ELR (cell line): ENCODE measurements at places on chromosomes 6 and 20.

GRCh38 chr20:41476446-41476845 is 109.8 kb upstream of the EMILIN3 start:
- DNase-seq: no peak

DNA sequence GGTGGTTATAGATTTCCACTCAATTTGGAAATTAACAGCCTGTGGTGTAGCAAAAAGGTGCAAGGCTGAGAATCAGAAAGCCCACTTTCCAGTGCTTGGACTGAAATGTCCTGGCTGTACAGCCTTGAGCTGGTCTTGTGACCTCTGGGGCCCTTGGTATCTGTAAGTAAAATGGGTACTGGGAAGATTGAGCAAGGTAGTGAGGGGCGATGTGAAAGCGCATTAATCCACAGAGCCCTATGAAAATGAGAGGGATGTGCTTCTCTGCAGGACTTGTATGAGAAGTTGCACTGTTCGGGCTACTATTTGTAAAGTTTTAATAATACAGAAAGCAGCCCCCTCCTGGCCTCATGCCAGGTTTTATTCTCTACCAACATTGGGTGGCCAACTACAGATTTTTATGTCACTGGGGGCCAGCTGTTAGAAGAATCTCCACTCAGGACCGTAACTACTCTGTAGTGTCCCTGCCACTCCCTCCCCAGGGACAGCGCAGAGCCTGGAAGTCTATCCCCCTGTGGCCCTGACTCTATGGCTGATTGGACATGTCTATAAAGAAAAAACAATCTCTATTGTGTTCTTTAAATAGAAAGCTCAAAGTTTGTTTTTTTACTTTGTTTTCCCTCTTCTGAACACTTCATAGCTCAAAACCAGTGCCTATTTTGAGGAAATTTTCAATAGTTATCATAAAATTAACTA is 254.7 kb upstream of the TAB2 start:
- no peak for DNase-seq

- DNase-seq: no peak
These were observed 141.1 kb upstream of the CITED2 start for GRCh38 chr6:139515511-139515910.

DNA sequence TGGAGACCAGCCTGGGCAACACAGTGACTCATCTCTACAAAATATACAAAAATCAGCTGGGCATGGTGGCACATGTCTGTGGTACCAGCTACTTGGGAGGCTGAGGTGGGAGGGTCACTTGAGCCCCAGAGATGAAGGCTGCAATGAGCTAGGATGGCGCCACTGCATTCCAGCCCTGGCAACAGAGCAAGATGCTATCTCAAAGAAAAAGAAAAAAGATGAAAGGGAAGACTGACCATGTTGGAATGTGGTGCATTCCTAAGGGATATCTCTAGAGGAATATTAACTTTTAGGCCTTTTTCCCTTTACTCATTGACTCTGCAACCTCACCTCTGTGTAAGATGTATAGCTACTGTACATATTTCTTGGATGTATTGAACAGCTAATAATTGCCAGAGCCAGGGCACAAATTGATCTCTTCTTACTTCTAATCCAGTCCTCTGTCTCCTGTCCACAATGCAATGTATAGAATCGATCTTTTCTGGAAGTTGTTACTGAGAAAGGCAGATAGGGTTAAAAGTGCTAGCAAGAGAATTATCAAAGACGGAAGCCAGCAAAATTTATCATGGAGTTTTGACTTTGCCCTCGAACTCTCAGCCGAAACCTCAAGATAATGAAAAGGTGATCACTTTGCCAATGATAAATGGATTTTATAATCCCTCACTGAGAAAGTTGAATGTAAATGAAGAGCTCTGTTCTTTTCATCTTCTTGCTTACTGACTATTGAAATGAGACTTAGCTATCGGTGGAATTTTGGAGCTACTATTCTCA is 46.3 kb downstream of the GCNT2 start:
- peak; percentile 22 for DNase-seq

DNA sequence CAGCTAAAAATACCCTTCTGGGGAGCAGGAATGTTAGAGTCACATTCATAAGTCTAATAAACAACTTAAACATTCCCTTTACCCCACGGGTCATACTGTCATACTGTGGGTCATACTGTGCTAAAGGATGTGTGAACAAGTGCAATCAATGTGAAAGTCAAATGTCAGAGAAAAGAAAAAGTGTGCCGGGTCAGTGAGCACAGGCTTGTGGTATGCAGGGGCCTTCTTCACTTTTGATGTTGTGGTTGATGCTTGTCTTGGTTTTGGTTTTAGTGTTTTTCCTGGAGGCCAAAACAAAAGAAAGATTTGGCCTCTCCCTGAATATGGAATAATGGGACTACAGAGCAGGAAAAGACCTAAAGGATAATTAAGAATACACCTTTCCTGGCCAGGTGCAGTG is 267.9 kb upstream of the PLN start:
- no peak for DNase-seq

- DNase-seq: no peak
These were observed 212.6 kb upstream of the RSPO3 start for GRCh38 chr6:126905917-126906316.

DNA sequence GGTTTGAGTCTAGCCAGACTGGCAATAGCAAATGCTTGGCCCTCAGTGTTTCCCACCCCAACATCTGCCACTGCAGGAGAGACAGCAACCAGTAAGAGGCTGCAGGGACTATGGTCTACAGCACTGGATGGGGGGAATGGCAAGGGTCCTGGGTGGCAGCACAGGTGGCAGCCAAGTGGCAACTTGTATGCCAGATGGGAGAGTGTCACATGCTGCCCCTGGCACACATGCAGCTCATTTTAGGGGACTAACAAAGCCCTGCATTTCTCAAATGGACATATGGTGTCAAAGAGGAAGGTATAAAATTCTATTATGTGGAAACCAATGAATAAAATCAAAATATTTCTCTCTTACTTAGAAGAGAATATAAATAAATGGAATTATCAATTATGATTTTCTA is 298.7 kb upstream of the MARCKS start:
- no peak for DNase-seq

DNA sequence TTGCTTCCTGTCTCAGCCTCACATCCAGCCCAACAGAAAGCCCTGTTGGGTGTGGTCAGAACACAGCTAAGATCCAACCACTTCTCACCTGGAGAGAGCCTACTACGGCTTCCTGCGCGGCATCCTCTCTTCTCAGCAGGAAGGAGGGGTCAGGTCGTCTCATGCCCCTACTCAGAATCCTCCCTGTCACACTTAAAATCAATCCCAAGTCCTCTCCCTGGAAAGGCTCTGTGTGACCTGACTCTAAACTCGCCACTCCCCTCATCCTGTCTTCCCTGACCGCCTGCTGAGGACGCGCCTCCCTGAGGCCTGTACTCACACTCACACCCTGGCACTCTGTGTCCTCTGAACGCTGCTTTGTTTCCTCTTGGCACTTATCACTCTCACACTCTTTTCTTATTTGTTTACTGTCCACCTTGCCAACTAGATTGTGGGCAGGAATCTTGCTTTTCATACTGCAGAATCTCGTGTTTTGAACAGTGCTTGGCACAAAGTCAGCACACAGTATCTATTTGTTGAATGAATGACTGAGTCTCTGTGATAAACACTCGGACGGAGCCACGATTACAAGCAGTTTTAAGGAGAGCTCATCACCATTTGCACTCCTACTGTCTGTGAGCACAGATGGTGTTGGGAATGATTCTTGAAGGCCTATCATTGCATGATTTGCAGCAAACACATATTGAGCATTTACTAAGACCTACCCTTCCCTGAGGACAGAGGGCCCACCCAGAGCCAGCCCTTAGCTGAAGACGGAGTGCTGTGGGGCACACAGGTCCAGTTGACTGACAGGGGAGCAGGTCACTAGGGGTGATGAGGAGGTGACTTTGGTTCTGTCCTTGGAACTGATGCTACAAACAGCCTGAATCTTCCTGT is 18.7 kb downstream of the RAB5IF start:
- no peak for DNase-seq

DNA sequence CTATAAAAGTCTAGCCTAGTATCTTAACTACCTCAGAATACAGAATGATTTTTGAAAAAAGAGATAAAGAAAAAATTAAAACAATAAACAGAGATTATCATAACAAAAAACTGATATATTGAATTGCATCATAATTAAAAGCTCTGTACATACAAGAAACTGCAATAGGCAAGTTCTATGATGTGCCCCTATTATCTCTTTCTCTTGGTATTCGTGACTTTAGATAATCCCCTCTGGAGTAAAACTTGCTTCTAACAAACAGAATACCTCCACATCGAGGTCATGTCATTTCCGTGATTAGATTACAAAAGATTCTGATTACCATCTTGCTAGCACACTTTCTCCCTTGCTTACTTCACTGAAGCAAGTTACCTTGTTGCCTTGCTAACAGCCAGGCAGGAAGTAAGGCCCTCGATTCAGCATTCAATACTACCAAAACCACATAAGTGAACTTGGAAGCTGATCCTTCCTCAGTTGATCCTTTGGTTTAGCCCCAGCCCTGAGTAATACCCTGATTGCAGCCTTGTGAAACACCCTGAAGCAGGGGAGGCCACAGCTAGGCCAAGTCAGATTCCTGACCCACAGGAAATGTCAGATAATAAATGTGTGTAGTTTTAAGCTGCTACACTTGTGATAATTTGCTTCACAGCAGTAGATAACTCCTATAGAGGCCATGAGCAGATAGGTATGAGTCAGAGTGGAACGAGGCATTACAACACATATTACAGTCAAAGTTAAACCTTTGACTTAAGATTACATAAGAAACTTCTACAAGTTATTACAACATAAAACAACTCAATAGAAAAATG is 53.7 kb upstream of the TMX4 start:
- peak; percentile 45 for DNase-seq

GRCh38 chr20:21820045-21820444 is 114.6 kb downstream of the PAX1 start:
- no peak for DNase-seq

DNA sequence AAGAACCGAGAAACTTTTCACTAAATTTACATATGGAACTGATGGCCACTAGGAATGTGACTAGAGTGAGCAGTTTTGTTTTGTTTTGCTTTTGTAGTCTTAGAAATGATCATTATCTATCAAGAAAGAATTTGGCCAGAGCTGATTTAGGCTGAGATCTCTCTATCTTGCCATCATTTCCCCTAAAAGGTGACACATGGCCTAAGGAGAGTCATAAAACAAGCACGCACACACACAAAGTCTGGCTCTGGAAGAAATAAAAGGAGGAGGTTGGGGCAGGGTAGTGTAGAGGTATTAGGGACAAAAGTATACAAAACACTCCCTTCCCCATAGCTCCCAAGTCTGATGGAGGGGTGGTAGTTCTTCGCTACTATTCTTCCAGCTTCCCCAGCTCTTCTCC is 56.4 kb downstream of the RIPOR2 start:
- DNase-seq: peak; percentile 18

- no peak for DNase-seq
These were observed 20.4 kb upstream of the NOTCH4 start for GRCh38 chr6:32244270-32244669.

DNA sequence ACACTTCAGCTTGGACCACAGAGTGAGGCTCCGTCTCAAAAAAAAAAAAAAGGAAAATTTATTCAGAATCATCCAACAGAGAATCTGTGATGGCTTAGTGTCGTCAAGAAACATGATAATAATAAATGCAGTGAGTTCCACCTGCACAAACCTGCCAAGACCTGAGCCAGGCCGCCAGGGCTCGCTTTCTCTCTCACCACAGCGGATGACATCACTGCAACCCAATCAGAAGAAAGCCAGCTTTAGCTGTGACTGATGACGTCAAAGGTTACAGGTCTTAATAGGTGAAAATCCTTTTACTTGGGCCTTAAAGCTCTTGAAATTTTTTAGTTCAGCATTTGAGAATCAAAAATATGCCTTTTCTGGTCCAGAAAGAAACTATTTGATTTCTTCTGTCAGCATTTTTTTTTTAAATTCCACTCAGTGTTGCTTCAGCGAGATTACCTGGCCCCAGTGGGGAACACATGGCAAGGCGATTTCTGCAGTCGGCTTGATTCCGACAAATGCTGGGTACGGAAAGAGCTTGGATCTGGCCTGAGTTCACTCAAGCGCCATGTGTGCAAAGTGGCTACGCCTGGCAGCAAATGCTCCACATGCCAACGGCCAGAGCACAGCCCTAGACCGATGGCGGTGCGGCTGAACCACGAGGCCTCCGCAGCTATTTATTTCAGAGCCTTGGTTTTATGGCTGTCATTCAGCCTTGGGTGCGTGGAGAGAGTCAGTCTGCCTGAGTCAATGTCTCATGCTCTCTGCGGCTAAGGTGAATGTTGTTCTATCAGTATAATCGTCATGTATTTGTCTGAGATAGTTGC is 105.7 kb upstream of the QKI start:
- DNase-seq: no peak

DNA sequence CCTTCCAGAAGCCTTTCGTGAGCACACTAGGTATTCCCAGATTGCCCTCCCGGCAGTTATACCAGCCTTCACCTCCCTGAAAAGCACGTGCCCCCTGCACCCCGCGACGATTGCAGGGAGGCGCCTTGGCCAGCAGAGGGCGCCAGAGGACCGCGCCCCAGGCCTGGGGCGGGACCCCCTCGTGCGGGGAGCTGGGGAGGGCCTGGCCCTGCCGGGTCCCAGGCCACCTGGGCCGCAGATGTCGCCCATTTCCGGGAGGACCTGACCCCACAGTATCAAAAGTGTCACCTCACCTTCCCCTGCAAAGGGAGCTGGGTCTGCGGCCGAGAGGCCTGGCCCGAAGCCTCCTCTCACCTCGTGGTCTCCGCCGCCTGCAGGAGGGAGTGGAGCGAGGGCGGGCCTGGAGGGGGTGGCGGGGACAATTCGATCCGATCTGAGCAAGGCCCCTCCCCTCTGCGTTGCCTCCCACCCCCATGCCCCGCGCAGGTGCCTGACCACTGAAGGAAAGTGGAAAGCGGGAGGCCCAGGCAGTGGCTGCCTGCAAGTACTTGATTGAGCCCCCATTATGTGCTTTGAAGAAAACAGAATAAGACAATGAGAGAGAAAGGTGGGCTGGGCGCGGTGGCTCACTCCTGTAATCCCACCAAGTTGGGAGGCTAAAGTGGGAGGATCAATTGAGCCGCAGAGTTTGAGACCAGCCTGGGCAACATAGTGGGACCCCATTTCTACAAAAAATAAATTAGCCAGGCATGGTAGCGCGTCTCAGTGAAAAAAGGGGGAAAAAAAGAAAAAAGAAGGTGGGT is 3.5 kb upstream of the SNAI1 start:
- peak; percentile 60 for DNase-seq

- DNase-seq: peak; percentile 49
These were observed 93.1 kb downstream of the CHD6 start for GRCh38 chr20:41524980-41525613.

- DNase-seq: no peak
These were observed 492.1 kb downstream of the UTRN start for GRCh38 chr6:144777249-144777648.

DNA sequence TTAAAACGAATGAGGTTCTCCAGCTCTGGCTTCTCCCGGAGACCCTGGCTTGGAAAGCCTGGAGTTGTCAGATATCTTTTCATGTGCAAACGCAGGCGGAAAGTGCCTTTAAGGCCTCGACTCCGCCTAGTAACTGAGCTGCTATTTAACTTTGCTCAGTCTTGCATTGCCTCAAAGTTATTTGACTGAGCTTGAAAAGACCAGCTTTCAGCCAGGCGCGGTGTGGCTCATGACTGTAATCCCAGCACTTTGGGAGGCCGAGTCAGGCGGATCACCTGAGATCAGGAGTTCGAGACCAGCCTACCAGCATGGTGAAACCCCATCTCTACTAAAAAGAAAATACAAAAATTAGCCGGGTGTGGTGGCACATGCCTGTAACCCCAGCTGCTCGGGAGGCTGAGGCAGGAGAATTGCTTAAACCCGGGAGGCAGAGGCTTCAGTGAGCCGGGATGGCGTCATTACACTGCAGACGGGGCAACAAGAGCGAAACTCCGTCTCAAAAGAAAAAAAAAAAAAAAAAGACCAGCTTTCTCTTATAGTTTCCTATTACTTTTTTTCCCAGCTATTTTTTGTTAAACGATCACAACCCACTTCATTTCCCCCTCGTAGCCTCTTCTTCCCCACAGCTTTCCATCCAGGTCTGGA is 1.9 kb downstream of the GCNT2 start:
- DNase-seq: no peak
